ENCODE measurements at places on chromosomes 2 and 18.

GRCh38 chr18:25099895-25100294 lies 252.1 kb downstream of the ZNF521 start:
- no peak for DNase-seq

GRCh38 chr2:176891105-176891504 lies 321.5 kb upstream of the HNRNPA3 start:
- no peak for DNase-seq

- DNase-seq: no peak
These were observed 31.5 kb upstream of the TMBIM1 start for GRCh38 chr2:218323526-218324472.

DNA sequence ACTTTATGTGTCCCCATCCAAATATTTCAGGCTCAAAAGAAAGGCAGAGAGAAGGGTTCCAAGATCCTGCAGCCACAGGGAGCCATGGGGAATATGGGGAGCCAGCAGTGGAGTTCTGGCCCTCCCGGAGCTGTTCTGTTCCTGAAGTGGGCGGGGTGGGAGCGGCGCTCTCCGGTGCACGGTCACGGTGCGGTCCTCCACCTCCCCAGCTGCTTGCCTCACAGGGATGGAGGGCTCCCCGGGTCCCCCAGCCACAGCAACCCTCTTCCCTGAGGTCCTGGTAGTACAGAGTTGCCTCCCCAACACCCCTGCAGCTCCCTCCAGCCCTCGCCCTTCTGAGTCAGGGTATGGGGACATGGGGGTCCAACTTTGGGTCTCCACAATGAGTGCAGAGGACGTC lies 26.2 kb upstream of the SNED1 start:
- DNase-seq: no peak
